Neuronal stem cell (in vitro differentiated cells): ENCODE measurements at places on chromosomes 2 and 18.

DNA sequence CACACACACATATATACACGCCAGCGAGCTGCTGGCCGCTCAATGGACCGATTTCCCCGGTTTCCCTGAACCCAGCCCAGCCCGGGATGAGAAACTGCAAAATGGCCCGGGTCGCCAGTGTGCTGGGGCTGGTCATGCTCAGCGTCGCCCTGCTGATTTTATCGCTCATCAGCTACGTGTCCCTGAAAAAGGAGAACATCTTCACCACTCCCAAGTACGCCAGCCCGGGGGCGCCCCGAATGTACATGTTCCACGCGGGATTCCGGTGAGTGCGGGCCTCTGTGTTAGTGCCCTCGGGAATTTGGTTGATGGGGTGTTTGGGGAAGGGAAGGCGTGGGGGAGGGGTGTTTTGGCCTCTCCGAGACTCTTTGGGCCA lies 392 bp downstream of the ST8SIA3 start:
- no peak overlapping the region for H3K27ac ChIP-seq
- H3K36me3 ChIP-seq, result no peaks in the 10 kb centered on the region
- no peaks in the 10 kb centered on the region for H3K4me1 ChIP-seq
- peaks cover 3% of the 10 kb centered on the region for H3K27me3 ChIP-seq
- peak overlapping the region; percentile 86 for H3K4me3 ChIP-seq

GRCh38 chr2:217609952-217610351 lies 392.8 kb downstream of the TNS1 start:
- H3K4me1 ChIP-seq, result no peaks in the 10 kb centered on the region
- H3K27ac ChIP-seq, result no peak overlapping the region
- DNase-seq, result no peak

- H3K4me3 ChIP-seq, result peak within 1 kb of the TSS; percentile 88
- no peaks in the 10 kb centered on the region for H3K27me3 ChIP-seq
- DNase-seq, result peak; percentile 62
- peaks cover 5% of the 10 kb centered on the region for H3K4me1 ChIP-seq
- H3K36me3 ChIP-seq, result no peaks in the 10 kb centered on the region
Observed at GRCh38 chr2:196592911-196593881, 46.3 kb upstream of the CCDC150 start.

- H3K36me3 ChIP-seq, result peaks cover 8% of the 10 kb centered on the region
- no peaks in the 10 kb centered on the region for H3K27me3 ChIP-seq
- H3K27ac ChIP-seq, result no peak overlapping the region
- no peak overlapping the region for H3K4me3 ChIP-seq
- DNase-seq, result no peak
Observed at GRCh38 chr2:24022975-24023575, 13.2 kb downstream of the MFSD2B start.

DNA sequence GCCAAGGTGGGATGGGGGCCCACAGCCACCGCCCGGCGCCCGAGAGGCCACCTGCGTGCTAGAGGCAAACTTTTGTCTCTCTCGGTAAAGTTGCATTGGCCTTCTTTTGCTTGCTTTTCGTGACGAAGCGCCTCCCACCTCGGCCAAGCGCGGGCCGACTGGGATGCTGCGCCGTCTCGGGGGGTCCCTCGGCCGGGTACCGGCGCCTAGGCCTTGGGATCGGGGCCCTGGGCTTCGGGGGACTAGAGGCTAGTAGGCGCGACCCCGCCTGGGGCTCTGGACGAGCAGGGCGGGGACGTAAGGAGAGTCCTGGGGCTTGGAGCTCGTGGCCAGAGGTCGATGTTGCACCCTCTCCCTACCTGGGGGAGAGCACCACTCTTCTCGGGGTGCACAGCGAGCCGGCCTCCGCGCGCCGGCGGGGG lies 545 bp downstream of the GLI2 start:
- peaks cover 22% of the 10 kb centered on the region for H3K4me1 ChIP-seq
- no peak for DNase-seq
- no peaks in the 10 kb centered on the region for H3K27me3 ChIP-seq

DNA sequence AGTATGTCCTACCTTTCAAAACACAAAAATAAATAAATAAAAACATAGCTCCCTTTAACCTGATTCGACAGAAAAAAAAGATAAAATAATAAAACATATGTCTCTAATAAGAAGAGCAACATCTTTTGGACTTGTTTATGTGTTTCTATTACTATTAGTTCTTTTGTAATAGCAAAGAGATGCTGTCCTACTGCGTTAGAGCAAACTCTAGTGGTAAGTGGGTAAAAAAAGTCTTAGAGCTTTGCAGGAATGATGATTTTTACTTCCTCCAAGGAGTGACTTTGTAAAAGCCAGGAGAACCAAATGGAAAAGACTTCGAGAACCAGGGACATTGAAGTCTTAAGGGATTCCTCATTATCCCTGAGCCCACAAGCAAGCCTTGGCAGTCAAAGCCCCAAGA lies 450.1 kb downstream of the METTL4 start:
- H3K27me3 ChIP-seq, result no peaks in the 10 kb centered on the region
- DNase-seq, result no peak
- H3K4me3 ChIP-seq, result no peak overlapping the region
- H3K27ac ChIP-seq, result no peak overlapping the region
- H3K36me3 ChIP-seq, result no peaks in the 10 kb centered on the region
- H3K4me1 ChIP-seq, result no peaks in the 10 kb centered on the region
